ENCODE measurements at places on chromosomes 3 and 15. TPM values are rescaled to one million over a fixed set of nuclear protein-coding genes. Genes with fewer than 3 reads are reported as not detected.

RBM5 gene
- 104 TPM for total RNA-seq

NR2E3 gene
- 0.63 TPM for total RNA-seq

GRCh38 chr3:32934150-32934742 lies 17.2 kb upstream of the CCR4 start:
- DNase-seq, result peak; percentile 51

DNA sequence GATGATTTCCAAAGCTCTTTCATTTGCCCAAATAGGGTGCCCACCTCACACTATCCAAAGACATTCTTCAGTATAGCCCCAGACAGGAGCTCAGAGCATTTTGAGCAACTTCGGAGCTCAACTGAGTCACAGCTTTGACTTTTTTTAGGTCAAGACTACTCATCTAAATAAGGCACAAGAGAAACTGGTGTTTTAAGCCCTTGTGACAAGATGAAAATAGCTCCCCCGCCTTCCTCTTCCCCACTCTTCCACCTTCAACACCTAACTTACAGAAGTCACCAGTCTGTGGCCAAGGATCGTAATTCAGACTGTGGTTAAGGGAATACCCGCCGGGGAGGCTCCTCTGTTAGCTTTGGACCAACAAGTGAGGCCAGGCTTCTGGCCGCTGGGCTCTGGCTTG lies 60.4 kb upstream of the CA12 start:
- no peak for DNase-seq

DNA sequence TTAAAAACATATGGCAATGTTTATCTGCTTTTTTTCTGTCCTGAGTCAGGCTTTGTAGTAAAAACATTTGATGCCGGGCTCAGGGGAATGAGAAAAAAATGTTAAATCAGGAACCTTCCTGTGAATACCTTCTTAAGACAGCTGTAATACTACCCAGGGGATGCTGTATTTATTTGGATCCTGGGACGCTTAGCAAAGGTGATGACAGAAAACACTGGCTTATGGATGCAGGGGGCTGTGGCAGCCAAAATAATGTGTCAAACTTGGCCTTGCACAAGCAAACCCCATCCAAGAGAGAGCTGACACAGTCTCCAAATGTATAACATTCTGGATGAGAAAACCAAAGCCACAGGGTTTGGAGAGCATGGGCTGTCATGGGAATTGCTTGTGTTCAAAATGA lies 438.2 kb upstream of the PROK2 start:
- DNase-seq, result peak; percentile 73

- DNase-seq, result no peak
These were observed 170.9 kb downstream of the UNC13C start for GRCh38 chr15:54149115-54149531.
